ENCODE measurements at places on chromosomes 2 and 18.

DNA sequence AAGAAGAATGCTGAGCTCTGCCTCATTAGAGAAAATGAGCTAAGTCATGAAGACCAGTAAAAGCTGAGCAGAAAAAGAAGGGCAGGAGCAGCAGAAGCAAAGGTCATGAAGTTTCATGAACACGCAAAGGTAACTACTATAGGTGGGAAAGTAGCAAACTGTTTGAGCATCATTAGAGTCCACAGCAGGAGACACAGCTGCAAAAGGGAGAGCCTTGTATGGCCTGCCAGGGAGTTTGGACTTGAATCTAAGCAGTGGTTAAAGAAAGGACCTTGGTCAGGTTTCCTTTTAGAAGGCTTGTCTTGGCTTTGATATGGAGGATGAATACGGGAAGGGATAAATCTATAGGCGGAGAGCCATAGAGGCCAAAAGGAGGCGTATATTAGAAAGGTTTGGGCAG is 34.0 kb downstream of the DAPL1 start:
- no peak for DNase-seq

DNA sequence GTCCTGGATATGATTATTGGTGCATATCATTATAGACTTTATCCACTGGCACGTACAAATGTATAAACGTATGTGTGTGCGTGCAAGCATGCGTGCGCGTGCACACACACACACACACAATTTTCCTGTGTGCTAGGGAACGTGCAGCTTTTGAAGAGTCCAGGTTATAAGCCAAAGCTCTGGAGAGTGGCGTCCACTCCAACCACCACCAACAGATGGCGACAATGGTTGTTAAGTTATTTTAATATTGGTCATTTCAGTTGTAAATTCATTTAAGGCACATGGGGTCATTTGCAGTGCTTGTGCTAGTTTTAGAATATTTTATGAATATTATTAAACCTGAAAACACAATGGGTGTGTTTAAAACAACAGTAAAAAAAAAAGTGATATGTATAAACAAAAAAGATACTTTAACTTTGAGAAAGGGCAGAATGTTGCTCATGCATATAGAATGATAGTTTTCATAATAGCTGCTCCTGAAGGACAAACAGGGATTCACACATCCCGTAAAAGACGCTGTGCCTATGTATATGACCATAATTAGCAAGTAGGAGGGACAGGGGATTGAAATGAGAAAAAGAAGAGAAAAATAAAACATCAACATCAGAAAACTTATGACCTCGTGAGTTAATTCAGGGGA is 124.2 kb upstream of the ITGB6 start:
- DNase-seq = peak; percentile 18

- no peak for DNase-seq
These were observed 392.5 kb downstream of the IRS1 start for GRCh38 chr2:226407135-226407534.

DNA sequence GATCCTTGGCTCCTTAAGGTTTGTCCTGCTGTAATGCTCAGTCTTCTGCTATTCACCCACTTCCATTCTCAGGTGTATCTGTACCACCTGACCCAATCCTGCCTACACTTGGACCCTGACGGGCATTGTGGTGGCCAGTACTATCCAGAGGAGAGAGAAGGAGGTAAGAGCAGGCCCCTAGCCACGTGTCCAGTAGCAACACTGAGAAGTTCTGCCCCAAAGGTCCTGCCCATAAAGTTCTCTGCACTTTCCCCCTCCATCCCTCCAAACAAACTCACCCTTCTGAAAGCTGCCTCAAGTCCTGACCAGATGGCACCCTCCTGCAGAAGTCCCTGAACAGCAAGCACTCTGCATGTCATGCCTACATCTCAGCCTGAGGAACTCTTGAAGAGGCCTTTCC is 18.3 kb downstream of the TTC32 start:
- no peak for DNase-seq

- DNase-seq = no peak
These were observed 429.9 kb downstream of the ARHGAP15 start for GRCh38 chr2:143559147-143559546.

DNA sequence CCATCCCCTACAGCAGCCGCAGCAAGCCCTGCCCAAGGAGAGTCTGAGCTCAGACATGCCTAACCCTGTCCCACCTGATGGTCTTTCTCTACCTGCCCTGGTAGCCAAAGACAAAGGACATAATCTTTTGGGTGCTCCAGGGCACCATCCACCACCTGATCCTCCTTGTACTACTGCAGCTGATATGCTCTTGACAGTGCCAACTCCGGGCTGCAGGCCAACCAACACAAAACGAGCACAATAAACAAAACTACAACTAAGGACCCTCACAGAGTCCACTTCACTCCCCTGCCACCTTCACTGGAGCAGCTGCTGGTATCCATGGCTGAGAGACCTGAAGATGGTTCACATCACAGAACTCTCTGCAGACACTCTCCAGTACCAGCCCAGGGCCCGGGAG is 106.3 kb downstream of the GRB14 start:
- DNase-seq = peak; percentile 14

DNA sequence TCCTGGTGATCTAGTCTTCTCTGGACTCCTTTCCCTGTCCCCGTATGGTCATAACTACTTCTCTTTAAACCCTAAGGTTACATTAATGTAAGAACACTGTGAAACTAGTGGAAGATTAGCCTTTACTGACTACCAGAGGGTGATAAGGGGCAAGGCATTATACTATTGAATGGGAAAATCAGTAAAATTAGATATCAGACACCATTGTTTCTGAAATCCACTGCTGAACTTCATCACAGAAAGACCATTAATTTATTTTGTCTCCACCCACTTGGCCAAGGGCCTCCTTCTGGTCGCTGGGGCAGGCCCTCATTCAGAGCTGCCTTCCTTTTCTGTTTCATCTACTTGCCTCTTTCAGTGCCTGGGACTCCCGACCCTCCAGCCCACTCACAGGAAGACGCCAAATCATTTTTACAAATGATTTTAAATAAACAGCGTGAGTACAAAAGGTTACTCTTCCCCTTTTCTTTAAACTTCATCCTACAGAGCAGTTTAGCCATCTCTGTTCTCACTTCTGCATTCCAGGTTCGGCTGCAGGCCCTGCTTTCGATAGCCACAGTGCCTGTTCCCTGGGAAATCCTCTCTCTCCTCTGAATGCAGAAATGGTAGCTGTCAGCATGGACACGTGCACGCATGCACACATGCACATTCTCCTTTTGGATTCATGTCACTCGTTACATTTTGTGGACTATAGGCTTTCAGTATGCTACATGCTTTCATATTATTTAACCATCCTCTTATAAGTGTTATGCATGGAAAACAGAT is 70.3 kb upstream of the DOCK10 start:
- DNase-seq = no peak
